ENCODE measurements at places on chromosomes 2 and 18.

GRCh38 chr2:28586867-28587266, 91.0 kb downstream of the PLB1 start:
- no peak for DNase-seq

DNA sequence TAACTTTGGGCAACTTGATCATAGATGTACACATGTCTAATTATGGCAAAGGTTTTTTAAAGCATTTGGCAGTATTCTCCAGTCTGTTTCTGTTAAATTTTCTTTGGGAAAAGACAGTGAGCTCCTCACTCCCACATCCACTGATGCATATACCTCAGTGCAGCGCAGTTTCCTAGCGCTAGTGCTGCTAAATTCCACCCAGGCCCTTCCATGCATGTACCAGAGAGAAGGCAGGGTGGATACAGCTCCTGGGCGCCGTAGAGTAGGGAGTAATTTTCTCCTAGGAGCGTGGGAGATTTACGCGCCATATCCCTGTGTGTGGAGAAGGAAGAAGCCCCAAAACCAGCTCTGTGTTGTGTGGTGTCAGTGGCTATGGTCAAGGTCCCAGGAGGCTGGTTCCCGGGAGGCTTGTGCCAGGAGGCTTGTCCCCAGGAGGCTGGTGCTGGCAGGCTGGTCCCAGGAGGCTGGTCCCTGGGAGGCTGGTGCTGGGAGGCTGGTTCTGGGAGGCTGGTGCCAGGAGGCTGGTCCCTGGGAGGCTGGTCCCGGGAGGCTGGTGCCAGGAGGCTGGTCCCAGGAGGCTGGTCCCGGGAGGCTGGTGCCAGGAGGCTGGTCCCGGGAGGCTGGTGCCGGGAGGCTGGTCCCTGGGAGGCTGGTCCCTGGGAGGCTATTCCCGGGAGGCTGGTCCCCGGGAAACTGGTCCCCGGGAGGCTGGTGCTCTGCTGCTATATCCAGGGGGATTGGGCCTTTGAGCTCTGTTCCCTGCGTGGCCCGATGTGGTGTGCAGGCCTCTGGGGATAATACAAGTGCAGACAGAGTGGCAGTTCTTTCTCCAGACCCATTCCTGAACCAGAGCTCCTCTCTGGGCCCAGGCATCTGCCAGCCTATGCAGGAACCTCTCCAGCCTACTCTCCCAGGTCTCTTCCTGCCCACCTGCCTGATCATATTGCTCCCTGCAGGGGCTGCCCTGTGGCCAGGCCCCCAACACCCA, 161.2 kb downstream of the SEPTIN10 start:
- no peak for DNase-seq

DNA sequence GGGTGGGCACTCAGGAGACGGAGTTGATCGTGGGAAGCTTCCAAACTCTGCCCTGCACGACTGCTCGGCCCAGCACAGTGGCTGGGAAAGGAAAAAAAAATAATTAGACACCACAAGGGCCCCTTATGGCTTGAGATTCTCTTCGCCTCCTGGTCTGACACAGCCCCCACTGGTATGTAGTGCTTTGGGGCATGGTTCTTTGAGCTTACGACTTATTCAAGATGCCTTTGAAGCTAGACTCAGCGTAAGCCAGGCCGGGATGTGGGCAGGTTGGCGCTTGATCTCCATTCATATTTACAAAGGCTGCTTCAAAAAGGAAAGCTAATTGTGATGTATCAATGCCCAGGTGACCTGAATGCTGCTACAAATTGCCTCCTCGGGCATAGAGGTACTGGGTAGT, 50.5 kb downstream of the CXCR4 start:
- DNase-seq: no peak

GRCh38 chr18:7608781-7609201, 41.7 kb downstream of the PTPRM start:
- no peak for DNase-seq

- DNase-seq: no peak
Measured at GRCh38 chr2:212135739-212136138, 402.9 kb downstream of the ERBB4 start.

Data from amniotic stem cell (primary cell).